Inflammatory macrophage (primary cell): ENCODE measurements at places on chromosomes 6 and 20.
A peak's percentile ranks its signal among the peaks of the same experiment; 100 is the strongest.

- no peak for DNase-seq
Measured at GRCh38 chr20:62511300-62511914, 35.6 kb upstream of the GATA5 start.

DNA sequence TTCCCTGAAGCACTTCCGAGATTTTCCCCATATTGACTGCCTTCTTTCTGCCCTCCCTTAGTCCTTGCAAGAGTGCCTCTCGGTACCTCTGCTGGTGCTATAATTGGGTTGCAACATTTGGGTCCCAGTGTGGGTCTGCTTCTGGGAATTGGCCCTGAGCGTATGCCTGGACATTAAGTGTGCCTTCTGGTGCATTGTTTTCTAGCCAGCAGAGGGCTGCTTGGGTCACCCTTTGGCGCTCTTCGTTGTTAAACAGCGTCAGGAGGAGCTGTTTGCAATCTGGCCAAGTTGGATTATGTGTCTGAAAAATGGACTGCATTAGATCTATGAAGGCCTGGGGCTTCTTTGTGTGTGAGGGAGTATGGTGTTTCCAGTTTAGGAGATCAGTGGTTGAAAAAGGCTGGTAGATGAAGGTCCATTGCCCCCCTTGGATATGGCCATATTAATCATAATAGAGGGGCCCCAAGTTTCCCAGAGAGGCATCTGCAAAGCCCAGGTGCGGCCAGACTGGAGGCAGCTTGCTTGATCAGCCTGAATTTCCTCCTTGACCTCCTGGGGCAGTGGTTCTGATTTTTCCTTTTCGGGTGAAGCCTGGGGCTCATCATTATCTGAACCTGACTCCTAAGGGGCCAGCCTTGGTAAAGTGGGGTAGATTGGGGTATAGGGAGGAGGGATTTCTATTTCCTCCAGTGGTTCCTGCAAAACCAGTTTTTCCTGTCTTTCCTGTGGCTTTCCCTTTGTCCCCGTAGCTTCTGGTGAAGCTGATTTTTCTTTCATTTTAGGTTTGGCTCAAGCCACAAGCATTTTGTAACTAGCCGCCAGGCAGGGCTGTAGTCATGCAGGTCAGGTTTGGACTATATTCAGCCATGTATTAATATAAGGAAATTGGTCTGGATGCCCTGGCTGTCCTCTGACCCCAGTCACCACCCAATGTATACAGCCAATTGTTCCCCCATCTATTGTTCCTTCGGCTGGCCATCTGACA is 85.4 kb upstream of the GPR6 start:
- DNase-seq, result no peak

DNA sequence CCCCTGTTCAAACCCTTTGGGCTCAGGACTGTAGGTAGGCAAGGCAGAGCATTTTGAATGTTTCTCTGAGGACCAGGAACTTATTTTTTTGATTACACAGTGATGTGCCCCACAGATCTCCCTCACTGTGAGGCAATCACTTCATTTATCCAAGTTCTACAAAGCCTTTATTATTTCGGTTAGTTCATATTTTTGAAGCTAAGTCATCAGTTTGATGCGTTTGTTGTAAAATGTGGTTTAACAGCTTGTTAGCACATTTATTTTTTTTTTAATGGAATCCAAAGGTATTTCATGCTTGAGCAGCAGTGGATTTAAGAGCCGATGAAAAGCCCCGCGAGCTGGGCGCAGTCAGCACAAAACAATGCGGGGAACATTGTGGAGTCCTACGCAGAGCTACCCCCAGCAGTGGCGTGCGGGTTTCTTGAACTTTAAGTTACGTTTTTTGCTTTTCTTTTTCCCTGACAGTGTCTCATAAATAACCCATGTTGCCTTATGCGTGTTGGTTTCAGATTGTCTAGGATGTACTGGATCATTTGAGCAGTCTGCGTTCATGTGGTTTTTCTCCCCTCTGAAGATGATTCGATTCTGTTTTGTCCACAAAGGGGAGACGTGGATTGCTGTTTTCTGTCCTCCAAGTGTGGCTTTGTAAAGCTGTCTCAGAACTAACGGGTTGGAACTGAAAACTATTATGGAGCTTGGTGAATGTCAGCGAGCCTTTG is 233.6 kb upstream of the BMP2 start:
- DNase-seq, result no peak

GRCh38 chr20:24134284-24134683 is 145.7 kb upstream of the GGTLC1 start:
- DNase-seq, result no peak

DNA sequence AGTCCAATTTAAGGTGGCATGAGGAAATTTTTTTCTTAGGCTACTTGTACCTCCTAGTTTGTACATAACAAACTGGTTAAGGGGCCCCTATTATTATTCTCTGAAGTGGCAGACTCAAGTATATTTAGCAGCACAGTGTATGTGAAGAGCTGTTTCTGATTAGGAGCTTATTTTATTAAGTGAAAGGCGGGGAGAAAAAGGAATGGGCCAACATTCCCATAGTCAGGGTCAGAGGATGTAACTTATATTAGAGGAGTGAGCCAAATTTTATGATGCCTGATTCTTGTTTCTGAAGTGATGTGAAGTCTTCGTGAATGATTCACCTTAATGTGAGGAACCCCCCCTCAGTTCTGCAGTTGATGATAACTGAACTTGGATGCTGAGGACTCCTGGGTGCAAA is 2.8 kb downstream of the HECA start:
- no peak for DNase-seq

DNA sequence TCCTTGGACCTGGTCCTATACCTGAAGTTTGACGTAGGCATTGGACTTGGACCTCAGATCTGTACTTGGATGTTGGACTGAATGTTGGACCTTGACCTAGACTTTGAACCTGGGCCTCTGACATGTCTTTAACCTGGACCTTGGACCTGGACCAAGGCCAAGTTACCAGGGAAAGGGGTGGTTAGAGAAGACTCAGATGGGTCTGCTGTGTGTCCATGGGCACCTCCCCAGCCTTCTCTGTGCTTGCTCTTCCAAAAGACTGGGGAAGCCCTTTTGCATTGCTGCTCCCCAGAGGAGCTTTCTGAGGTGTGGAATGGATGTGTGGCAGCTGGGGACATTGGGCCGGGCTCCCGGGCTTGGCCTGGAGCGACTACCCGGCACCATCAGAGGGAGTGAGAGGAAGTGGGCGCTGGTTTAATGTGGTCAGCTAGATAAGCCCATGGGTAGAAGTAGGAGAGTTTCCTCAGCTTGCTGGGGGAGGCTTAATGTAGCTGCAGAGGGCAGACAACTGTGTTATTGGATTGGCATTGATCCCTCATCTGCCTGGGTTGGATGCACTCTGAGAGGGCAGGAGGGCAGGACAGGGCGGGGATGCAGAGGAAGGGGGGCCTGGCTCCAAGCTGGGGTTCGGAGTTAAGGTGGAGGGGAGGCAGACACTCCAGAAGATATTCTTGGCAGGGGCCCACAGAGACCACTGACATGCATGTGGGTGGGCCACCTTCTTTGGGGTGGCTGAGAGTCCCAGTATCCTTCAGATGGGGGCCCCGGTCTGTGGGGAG is 4.2 kb downstream of the SCRT2 start:
- peak; percentile 45 for DNase-seq

DNA sequence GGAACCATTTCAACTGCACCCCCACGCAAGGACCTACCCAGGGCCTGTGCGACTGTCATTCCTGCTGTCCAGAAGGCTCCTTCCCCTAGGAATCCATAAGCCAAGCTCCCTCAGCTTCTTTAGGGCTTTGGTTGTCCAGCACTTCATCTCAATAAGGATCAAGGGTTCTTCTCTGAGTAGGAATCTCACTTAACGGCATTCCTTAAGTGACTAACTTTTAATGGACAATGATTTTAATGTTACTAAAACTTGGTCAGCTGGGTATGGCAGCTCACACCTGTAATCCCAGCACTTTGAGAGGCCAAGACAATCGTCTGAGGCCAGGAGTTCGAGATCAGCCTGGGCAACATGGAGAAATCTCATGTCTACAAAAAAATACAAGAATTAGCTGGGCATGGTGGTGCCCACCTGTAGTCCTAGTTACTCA is 13.4 kb downstream of the UBE2V1 start:
- no peak for DNase-seq

DNA sequence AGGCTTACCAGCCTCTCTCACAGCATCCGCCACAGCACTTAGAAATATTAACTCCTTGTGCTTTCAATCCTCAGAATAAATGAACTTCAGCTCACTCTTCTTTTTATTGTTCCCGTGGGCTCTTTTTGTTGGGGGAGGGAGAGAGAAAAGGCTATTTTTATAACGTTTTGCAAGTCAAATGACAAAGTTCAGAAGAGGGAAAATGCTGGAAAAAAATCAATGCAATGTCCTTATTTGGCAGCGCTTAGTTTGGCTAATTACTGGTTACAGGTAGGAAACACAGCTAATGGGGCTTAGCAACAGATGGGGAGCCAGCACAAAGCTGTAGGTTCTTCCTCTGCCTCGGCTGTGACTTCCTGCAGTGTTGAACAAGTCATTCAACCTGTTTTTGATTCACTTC is 1067.0 kb upstream of the MAP3K7 start:
- DNase-seq, result no peak
